SK-N-MC (cell line): ENCODE measurements at places on chromosomes 7 and 10.

- no peak for DNase-seq
Measured at GRCh38 chr10:10526846-10527245, 490.8 kb upstream of the CELF2 start.

GRCh38 chr7:43914795-43915194, 8.4 kb upstream of the URGCP start:
- DNase-seq = no peak

DNA sequence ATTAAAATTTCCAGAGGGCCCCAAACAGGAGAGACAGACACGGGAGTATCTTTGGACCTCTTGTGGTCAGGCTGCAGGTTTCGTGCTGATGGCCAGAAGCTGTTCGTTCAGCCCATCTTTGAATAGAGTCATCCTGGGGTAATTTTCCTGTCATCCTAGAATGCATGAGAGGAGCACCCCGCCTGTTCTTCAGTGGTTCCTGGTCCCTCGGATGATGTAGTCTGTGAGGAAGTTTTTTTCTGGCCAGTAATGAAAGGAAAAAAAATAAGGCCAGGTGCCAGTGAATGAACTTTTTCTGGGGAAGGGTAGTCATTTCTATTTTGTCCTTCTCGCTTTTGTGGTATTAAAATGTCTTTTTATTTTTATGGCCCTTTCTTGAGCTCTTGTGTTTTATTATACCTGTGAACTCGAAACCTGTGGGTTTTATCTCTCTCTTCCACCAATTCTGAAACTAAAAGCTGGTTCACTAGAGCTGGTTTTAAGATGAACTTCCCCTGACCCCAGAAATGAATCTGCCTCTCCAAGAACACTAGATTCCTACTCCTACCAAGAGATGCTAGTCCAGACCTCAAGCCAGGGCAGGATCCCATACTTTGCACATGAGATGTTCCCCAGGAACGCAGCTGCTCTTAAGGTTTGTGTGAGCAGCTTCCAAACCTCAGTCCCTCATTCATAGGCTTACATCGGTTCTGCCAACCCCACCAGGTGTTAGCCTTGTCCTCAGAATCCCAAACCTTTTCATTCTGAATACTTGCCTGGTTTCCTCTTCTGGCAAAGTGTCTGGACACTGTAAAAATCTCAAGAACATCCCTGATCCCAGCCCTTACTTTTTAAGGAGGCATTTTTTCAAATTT, 15.4 kb upstream of the MEST start:
- DNase-seq = no peak

GRCh38 chr7:26868841-26869495, 4.6 kb upstream of the SKAP2 start:
- DNase-seq = no peak

- DNase-seq = no peak
Measured at GRCh38 chr10:114663626-114664025, 5.6 kb upstream of the ABLIM1 start.

DNA sequence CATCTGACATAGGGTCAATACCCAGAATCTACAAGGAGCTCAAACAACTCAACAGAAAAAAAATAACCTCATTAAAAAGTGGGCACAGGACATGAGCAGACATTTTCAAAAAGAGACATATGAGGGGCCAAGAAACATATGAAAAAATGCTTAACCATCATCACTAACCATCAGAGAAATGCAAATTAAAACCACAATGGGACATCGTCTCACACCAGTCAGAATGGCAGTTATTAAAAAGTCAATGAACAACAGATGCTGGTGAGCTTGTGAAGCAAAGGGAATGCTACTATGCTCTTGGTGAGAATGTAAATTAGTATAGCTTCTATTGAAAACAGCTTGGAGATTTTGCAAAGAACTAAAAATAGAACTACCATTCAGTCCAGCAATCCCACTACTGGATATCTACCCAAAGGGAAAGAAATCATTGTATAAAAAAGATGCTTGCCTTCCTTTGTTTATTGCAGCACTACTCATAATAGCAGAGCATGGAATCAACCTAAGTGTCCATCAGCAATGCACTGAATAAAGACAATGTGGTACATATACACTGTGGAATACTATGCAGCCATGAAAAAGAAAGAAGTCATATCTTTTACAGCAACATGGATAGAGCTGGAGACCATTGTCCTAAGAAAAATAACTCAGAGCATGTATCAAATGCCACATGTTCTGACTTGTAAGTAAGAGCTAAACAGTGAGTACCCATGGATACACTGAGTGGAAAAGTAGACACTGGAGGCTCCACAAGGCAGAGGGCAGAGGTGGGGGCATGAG, 139.8 kb downstream of the ADARB2 start:
- no peak for DNase-seq

GRCh38 chr10:614790-615582, 74.5 kb downstream of the DIP2C start:
- DNase-seq = no peak

DNA sequence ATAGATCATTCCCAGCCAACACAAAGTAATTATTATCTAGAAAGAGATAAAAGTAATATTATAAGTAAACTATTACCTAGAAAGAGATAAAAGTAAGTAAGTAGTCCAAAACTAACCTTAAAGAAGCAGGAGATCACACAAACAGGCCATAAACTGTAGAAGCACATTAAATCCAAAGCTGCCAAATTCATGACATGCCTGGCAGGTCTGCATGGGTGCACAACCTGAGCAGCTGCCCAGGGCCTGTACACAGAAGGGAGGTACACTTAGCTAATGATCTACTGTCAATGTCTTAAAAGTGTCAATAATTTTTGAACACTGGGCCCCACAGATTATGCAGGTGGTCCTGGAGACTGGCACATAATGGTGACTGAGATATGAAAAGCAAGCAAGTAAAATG, 196.5 kb downstream of the GRM8 start:
- no peak for DNase-seq

DNA sequence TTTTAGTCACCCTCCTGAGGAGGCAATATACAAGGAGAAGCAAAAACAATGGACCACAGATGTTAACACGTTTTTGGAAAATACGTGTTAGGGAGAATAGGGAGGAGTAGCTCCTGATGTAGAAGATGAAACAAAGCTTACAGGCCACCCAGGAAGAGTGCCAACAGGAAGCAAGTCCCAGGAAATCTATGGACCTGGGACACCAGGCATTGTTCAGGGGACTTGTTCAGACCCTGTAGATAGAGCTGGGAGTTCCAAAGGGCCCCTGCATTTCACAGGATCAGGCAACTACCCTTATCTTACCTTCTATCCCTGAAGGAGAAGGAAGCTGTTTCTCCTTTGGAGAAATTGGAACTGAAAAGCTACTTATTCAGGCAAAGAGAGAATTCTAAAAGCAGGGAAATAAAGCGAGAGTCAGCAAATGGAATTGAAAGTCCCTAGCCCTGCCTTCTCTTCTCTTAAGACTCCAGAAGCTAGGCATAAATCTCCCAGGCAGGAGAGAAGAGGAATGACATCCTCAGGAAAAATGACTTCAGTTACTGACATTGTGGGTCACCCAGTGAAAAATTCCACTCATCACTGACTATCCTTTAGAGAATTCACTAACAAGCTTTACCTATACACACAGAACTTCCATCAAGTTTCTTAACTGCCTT, 77.7 kb upstream of the FAM3C start:
- DNase-seq = no peak

DNA sequence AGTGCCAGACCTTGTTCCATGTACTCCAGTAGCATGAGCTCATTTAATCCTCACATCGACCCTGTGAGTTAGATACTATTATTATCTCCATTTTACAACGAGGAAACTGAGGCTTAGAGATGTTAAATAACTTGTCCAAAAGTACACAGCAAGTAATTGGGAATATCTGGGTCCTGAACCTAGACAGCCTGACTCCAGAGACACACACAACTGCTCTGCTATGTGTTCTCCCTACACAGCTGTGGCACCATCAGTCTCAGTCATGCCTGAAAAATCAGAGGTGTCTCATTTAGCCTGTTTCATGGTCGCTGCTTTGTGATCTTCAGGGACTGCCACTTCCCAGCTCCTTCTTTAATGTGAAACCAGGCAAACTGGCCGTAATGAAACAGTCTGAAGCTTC, 56.5 kb downstream of the COL1A2 start:
- no peak for DNase-seq

DNA sequence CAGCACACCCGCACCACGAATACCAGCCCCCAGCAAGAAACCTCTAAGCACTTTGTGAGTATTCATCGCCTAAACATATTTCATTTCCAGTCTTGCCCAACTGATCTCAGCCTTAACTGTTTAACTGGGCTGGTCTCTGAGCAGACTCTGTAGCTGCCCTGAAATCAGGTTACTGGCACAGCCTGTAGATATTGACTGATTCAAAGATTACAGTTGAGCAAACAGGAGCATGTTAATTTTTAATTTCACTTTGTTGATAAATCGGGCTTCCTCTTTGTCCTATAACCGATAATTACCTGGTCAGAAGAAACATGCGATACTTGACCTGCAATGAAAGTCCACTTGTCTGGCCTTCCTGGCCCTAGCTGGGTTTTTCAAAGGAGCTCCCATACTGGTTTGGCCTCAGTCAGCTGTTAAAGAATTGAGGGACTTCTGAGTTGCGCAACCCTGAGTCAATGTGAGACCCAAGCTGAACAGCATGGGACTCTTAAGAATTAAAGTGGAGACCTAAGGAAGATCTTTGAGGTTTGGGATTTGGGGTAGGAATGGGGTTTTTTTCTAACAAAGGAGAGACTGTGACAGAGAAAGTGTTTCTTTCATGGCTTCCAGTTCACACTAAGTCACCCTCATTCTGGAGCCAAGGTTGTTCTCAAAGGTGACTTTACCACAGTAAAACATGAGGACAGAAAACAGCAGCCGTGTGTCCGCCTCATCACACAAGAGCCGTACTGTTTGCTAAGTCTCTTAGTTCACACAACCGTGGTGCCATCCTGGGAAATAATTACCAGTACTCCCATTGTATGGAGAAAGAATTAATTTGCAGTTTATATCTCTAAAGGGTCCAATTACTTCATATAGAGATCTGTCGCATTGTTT, 75.9 kb downstream of the PPP1R3C start:
- DNase-seq = no peak

GRCh38 chr10:80292607-80293239, 3.3 kb upstream of the MAT1A start:
- DNase-seq = no peak

- DNase-seq = no peak
Measured at GRCh38 chr7:148146346-148146745, 444.2 kb upstream of the C7orf33 start.

GRCh38 chr10:114526504-114527238, 122.4 kb upstream of the AFAP1L2 start:
- peak; percentile 44 for DNase-seq

DNA sequence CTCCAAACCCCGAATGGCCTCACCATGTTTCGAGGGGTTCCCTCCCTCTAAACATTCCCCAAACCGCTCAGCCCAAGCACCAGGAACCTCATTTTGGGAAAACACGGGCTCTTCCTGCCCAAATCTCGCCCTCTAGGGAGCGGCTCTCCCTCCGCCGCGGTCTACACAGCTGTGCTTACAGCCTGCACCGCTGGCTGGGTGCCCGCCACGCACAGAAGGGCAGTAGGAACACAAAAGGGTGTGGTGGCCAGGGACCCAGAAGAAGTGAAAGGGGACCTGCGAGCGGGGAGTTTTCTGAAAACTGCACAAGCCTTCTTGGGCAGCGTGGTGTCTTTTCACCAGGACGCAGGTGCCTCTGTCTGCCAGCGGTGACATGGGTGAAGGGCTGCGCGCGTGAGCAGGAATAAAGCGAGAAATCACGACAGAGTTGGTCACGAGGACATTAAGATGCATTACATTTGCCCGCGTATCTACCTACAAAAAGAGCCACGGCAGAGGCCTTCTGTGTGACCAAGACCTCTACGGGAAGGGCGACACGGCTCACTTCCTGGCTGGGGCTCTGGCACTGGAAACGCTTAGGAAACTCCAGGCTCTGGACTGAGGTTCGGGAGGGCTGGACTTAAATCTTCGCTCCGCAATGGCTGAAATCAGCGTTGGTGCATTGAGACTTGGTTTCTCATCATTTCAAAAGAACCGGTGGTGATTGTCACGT, 171.7 kb downstream of the LSM5 start:
- DNase-seq = no peak

DNA sequence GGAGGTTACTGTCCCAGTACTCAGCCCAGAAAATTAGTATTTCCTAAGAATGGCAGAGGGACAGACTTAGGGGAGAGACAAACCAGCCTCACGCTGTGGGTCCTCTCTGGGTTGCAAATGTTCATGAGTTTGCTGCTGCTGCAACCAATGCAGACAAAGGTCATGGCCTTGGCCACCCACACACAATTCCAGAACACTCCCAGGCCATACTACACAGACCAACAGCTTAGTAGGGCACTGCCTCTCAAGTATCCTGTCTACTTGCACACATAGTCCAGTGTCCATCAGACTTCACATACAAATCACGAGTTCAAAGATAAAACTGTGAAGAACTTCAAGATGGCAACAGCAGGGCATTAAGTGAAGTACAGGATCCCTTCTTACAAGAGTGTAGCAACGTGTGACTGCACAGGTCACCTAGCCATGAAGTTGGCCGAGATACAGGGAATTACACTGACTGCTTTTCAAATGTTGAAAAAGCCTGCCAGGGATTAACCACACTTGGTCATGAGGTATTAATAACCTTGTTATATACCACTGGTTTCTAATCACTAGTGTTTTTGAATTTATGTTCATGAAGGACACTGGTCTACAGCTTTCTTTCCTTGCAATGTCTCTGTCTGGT, 40.0 kb downstream of the ZNF33B start:
- no peak for DNase-seq

DNA sequence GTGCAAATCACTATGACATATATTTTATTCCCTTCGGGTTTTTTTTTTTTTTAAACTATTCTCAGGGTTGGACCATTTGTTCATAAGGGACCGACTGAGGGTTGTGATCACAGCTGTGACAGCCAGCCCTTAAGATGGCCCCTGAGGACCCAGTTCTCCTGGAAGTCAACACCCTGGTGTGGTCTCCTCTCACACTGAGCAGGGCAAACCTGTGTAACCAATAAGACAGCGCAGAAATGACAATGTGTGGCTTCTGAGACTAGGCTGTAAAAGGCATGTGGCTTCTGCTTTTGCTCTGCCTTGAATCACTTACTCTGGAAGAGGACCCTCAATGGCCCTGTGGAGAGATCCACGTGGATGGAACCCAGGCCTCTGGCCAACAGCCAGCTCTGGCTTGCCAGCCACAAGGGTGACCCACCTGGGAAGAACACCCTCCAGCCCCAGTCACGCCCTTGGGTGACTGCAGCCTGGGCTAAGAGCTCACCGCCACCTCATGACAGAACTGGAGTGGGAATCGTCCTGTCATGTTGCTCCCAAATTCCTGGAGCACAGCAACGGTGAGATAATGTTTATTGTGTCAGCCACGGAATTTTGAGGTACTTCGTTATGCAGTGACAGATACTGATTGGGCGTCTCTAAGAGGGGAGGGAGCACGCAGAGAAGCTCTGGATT, 127.1 kb downstream of the CLEC2L start:
- DNase-seq = no peak

GRCh38 chr7:134364619-134365037, 47.9 kb upstream of the SLC35B4 start:
- no peak for DNase-seq

GRCh38 chr10:110600487-110601101, 33.1 kb downstream of the SMC3 start:
- no peak for DNase-seq
